ENCODE measurements at places on chromosomes 5 and 9.
A peak's percentile ranks its signal among the peaks of the same experiment; 100 is the strongest.

GRCh38 chr5:159897786-159898393 lies 18.4 kb upstream of the ADRA1B start:
- DNase-seq = no peak

DNA sequence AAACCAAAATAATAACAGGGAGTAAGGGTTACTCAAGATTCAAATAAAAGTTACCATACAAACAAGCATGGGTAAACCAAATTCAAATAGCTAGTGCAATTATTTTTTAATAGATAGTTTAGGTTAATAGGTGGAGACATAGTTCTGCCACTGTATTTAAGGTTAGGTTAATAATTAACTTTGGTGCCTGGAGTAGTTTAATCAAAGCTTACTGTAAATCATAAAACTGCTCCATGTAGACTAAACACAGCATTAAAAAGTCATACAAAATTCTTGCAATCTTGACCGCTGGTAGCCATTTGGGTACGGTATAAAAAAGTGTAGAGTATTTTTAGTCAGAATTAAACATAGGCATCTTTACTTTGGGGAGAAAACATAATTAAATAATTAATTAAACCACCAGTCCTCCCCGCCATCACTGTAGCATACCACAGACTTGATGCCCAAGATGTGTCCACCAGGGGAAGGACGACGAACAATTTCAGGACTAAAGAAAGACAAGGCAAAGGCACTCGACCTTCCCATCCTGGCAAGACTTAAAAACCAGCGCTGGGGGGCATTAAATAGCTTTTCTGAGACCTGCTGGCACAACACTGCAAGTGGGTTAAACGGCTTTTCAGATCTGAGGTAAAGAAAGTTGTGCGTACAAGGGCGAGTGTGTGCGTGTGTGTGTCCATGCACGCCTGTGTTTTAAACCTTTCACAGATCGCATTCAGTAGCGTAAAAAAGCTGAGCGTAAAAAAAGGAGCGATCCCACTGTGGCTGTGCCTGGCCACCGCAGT lies 2.9 kb downstream of the SEMA6A start:
- DNase-seq = no peak

DNA sequence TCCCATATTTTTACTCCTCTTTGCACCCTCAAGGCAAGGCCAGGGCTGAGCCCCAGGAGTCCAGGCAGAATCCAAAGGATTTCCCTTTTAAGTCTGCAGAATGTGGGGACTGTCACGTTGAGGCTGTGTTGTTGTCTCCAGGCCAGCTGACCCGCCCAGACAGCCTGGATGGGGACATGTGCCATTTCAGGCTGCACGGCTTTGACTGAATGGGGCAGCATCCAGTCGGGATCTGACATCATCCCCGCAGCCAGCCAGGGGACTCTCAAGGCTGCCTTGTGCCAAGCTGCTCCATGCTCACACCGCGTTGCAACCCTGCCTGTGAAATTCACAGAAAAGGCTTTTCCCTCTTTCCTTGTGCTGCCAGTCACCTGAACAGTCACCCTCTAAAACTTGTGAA lies 2.2 kb upstream of the ZNF366 start:
- DNase-seq = no peak

GRCh38 chr5:83551821-83552220 lies 80.3 kb downstream of the VCAN start:
- DNase-seq = no peak

GRCh38 chr9:134065612-134066419 lies 2.0 kb downstream of the BRD3 start:
- DNase-seq = peak; percentile 86

DNA sequence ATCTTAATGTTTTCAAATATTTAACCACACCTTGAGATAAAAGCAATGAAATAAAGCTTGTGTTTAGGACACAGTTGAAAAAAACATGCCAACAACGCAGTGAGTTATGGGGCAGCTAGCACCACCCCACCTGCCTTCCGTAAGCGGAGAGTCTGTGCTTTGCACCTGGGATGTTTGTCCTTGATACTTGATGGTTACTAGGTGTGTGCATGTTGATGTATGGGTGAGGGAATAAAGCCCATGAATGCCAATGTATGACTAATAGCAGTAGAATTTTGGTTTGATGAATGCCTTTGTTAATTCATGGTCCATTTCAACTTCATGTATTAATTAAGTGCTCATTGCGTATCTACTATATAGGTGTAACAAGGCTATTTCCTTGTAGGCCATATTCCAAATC lies 74.0 kb downstream of the PCSK5 start:
- DNase-seq = no peak

- no peak for DNase-seq
These were observed 12.6 kb downstream of the HMGCR start for GRCh38 chr5:75349663-75350062.

- DNase-seq = no peak
These were observed 5.6 kb upstream of the PAEP start for GRCh38 chr9:135555910-135556309.

- no peak for DNase-seq
These were observed 11.1 kb downstream of the CNTFR start for GRCh38 chr9:34578241-34579103.

DNA sequence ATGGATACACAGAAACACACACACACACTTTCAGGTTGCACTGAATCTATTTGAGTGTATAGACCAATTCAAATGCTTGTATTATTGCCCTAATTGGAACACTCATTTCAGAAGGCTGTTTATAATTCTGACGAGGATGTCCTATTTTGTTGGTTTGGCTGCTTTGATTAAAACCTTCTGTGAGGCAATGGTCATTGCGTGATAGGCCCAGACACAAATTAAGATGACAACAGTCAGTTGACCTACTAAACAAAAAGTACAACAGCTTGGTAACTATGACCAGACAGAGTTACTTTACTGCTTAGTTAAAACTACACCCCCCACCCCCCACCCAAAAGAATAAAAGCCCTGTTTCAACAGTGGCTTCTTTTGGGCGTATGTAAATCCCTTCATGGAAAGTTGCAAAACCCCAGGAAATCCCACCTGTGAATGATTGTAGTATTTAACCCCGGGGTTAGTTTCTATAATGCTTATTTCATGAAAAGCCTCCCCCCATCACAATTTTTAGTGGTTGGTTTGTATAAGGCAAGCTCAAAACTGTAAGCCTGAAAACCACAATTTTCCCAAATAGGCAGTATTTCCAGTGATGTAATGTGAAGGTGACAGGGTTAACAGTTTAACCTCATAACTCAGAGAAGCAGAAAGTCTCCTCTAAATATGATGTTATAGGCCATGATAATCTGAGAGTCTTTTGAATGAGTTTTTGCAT lies 340.8 kb downstream of the FGF10 start:
- DNase-seq = no peak

DNA sequence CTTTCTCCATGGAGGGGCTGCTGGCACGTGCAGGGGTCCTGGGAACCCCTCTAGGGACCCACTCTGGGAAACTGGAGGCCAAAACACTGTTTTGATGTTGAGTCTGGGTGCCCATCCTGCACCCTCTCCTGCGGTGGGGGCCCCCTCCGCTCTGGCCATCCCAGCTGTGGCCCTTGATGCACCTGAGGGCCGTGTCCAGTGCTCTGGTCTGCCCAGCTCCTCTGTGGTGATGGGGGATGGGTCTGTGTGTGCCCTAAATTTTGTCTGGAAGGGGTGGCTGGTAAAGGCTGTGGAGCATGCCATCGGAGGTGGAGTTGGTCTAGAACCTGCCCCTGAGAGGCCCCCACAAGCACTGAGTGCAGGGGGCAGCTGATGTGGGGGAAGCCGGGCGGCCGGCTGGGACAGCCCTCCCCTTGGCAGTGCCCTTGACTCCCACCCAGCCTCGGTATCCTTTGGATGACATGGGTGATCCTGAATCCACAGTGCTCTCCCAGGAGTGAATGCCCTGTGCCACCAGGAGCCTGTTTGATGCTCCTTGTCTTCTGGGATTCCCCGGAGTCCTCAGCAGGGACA lies 26.3 kb downstream of the AHRR start:
- DNase-seq = no peak

DNA sequence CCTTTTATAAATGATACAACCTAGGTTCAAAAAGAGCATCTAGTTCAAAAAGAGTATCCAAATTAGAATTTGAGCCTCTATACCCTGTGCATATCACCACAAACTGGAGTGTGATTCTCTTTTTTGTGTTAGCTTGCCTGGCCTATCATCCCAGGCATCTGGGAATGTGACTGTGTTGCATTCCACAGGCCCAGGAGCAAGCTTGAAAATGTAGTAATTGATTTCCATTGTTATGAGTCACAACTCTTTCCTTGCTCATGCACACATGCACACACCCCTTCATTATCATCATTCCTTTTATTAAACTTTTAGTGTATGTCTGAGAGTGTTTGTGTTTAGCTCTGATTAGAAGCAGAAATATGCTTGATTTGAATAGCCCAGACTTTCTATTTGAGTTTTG lies 75.2 kb downstream of the FCHO2 start:
- DNase-seq = no peak

- DNase-seq = peak; percentile 34
These were observed 29.9 kb upstream of the OBP2B start for GRCh38 chr9:133238851-133239532.

- DNase-seq = no peak
These were observed 184.4 kb upstream of the IER5L start for GRCh38 chr9:129362287-129363000.

Data from T-helper 1 cell (primary cell).